ENCODE measurements at places on chromosomes 7 and 10.

DNA sequence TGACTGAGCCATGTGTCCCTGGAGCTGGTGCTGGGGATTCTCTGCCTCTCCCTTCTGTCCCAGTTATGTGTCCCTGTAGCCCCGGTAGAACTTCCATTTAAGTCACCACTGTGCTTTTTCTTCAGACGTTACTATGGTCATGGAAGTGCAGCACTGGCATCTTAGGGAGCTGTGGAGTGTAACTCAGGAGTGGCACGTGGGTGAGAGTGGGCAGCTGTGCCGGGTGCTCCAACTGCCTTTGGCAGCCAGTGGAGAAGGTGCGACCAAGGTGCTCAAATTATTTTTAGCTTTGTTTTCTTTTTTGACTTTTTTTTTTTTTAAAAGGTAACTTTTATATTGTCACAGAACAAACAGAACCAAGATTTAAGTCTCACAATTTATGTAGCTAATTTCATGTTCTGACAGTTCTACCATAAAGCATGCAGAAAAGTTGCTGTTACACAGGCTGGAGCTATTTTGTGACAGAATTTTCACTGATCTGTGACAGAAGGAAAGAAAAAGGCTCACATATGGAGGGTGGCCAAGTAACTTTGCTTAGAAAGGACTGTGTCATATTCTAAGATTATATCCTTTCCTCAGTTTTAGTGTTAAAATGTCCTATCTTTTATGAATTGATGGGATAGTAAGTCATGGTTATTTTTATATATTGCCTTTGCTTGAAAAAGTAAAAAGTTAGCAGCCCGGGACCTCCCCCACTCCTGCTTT, 73.9 kb downstream of the SH2D4B start:
- DNase-seq, result no peak

- DNase-seq, result no peak
Measured at GRCh38 chr7:18357691-18358090, 137.9 kb upstream of the HDAC9 start.

DNA sequence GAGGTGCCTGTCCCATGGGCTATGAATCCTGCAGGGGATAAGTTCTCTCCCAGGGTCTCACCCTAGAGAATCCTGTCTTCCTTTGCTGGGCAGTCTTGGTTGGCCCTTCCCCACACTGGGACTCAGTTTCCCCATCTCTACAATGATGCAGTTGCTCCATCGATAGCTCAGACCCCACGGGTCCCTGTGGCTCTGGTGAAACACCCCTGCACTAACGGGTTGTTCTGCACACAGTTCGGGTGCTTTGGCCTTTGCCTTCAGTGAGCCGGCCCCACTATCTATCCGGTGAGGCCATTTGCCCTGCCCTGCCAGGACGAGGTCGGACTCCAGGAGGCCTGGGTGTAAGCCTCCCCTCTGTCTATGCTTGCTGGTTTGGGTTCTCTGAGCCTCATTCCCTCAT, 76.5 kb upstream of the PCBD1 start:
- no peak for DNase-seq

- DNase-seq, result no peak
Measured at GRCh38 chr10:124039483-124040013, 53.9 kb downstream of the CHST15 start.

DNA sequence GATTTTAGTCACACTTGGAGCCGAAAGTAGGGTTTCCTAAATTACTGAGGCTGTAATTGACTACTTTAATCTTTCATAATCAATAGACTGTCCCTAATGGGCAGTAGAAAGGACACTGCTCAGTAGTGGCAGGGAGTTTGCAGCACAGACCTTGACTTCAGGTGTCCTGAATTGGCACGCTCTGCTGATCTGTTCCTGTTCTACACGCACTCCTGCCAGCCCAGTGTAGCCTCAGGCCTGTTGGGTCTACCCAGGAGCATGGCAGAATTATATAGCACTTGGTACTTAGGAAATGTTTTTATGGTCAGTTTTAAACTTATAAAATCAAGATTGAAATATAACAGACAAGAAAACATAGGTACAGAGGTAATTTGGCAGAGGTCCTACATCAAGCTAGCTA, 9.0 kb downstream of the EIF4H start:
- no peak for DNase-seq

DNA sequence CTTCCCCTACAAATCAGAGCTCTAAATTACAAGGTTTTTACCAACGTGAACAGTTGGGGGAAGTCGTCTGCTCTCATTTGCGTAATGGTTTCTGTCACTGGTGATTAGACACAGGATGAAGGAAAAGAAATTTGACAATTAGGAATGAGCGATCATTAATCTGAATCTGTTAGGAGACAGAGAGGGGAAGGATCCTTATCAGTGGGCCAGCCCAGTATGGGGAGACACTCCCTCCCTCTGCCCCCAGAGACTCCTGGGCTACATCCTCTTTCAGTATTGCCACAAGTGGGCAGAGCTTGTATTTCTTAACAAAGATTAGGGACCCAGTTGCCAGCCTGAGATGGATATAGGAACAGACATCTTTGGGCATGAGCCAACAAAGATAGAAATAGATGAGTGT, 15.5 kb downstream of the HIF1AN start:
- no peak for DNase-seq

All from retinal pigment epithelial cell (primary cell).